ENCODE measurements at places on chromosomes 7 and 10. TPM values are rescaled to one million over a fixed set of nuclear protein-coding genes. Genes with fewer than 3 reads are reported as not detected.

GRCh38 chr10:97332591-97333350 is 1.8 kb downstream of the FRAT2 start:
- no peak overlapping the region for H3K27ac ChIP-seq
- no peaks in the 10 kb centered on the region for H3K27me3 ChIP-seq
- H3K4me3 ChIP-seq = no peak overlapping the region
- DNase-seq = no peak

DNA sequence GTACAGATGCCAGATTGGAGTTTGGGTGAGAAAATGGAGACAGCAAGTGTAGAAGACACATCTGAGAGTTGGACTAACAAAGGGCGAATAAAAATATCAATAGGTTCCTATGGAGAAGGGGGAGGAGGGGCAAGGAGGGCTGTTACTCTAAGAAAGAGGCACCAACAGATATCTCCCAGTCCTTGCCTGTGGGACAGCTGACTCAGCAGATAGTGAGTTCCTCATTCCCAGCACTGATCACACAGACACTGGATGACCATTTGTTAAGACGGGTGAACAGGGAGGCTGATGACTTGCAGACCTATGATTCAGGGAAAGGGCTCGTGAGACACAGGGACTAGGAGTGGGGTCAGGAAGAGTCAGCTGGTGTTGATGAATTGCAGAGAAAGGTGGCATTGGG is 5.7 kb upstream of the PRR15 start:
- no peaks in the 10 kb centered on the region for H3K4me1 ChIP-seq
- H3K4me3 ChIP-seq = no peak overlapping the region
- no peaks in the 10 kb centered on the region for H3K36me3 ChIP-seq

DNA sequence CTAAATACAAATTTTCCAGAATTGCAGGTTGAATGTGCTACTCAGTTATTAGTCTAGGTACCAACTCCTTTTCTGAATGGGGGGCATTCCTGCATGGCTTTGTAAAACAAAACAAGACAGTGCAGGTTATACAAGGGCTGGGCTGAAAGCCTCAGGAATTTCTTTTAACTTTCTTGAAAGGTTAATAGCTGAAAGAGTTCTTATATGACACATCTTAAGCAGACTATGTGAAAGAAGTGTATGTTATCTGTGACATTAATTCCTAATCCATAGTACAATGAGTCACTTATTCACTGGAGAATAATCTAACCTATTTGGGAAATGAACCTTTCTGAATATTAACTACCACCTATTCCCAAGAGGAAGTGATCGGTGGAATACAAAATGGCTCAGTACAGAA is 115.6 kb upstream of the FAM133B start:
- DNase-seq = no peak
- no peak overlapping the region for H3K27ac ChIP-seq

DNA sequence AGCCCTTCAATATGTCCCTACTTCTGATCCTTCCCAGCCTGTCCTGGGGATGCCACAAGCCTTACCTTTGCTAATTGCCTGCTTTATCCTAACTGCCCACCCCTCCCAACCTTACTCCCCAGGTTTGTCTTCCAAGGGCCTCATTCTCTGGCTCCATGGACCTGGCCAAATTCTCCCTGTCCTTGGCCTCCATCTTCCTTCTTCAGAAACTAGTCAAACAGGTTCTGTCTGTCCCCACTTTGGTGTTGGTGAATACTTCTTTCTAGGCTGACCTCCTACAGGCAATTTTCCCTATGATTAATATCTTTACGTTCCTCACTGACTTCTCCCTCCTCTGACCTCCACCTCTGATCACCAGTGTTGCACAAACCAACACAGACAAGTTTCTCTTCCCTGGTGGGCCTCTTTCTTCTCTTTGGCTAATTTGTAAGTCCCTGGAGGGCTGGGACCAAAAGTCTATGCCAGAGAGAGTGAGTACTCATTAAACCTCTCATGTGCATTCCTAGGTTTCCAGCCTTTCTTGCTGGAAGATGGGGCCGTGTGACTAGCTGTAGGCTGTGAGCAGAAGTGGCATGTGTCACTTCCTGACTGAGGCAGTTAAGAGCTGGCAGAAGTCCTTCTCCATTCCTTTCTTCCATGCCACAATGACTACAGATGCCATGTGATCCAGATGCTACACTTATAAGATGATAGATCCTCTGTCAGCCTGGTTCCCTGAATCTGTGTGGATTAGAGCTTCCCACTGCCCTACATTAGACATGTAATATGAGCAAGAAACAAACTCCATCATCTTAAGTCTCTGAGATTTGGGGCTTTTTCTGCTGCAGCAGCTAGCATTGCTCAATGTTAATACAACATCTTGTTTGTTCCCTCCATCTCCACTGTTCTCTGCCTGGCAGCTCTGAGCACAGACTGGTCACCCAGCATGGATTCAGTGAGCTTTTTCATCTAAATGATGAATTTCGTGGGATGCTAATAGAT is 382.7 kb downstream of the RPS24 start:
- no peaks in the 10 kb centered on the region for H3K27me3 ChIP-seq
- H3K27ac ChIP-seq = no peak overlapping the region
- H3K4me3 ChIP-seq = no peak overlapping the region
- H3K36me3 ChIP-seq = no peaks in the 10 kb centered on the region

DNA sequence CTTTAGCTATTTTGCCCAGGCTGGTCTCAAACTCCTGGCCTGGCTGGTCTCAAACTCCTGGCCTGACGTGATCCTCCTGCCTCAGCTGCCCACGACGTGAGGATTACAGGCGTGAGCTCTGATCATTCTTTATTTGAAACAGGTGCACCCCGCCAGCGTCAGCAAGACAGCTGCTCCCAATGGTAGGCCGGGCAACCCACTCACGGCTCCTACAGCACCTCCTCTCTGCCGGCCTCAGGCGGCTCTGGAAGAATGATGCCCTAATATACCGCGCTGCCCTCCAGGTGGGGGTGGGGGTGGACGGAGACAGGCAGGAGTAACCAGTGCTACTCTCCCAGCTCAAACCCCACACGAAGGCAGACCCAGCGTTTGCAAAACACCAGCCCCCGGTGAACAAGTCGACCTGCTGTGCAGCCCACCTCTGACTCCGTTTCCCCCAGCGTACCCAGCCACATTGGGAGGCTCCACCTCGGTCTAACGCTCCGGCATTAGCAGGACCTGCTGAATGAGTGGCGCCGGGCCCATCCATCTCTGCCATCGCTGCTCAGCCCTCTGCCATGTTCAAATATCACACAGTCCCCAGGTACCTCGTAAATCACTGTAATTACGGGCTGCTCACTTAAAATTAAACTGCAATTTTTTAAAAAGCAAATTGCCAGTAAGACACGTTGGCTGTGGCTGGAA is 148.6 kb downstream of the ELFN1 start:
- no peaks in the 10 kb centered on the region for H3K36me3 ChIP-seq
- H3K4me3 ChIP-seq = no peak overlapping the region
- no peaks in the 10 kb centered on the region for H3K4me1 ChIP-seq
- H3K27me3 ChIP-seq = no peaks in the 10 kb centered on the region

DNA sequence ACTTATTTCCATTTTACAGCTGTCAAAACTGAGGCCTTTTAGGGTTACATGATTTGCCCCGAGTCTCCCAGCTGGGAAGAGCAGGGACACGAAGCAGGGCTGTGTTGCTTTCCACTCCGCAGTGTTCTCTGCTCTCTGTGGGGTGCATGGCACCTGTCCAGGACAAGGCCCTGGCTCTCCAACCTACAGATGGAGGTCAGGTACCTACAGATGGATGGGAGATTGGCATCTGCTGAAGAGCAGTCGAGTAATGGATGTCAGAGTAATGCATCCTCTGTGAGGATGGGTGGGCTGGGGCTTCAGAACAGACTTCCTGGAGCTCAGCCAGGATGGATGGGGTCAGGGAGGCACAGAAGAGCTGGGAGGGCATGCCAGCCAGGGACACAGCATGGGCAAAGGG is 85.0 kb downstream of the EMX2 start:
- H3K4me1 ChIP-seq = no peaks in the 10 kb centered on the region
- H3K36me3 ChIP-seq = no peaks in the 10 kb centered on the region
- H3K27me3 ChIP-seq = no peaks in the 10 kb centered on the region
- H3K4me3 ChIP-seq = no peak overlapping the region
- H3K27ac ChIP-seq = no peak overlapping the region

Gene CNNM1
- 0.30 TPM for total RNA-seq

Gene GPR146
- 17.4 TPM for total RNA-seq

Gene CAMK2B
- 2.4 TPM for total RNA-seq

Gene TRIM50
- total RNA-seq = not detected

Gene ABCB1
- total RNA-seq = 10.6 TPM

Gene CALML5
- total RNA-seq = not detected

Data from aorta (tissue), 5 donors.